SIG-M5 (cell line): ENCODE measurements at places on chromosomes 1 and 21.

GRCh38 chr1:59502009-59502691 lies 205.3 kb downstream of the FGGY start:
- DNase-seq: no peak

GRCh38 chr1:224769452-224770335 lies 153.6 kb downstream of the CNIH3 start:
- no peak for DNase-seq

- no peak for DNase-seq
Measured at GRCh38 chr1:26221094-26221493, 12.9 kb upstream of the CEP85 start.

- DNase-seq: no peak
Measured at GRCh38 chr1:112906150-112906698, 49.8 kb downstream of the SLC16A1 start.

DNA sequence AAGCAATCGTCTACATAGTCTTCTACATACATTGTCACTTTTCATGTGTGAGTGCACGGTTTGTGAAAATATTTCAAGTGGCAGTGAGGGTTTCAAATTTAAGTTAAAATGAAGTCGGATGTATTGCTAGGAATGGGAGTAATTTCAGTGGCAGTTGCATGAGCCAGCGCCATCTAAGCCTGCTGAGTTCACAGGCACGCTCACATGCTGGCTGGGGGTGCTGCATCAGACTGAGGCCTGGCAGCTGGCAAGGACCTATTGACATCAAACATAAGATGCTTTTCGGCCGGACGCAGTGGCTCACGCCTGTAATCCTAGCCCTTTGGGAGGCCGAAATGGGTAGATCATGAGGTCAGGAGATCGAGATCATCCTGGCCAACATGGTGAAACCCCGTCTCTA lies 80.7 kb downstream of the UBE4B start:
- no peak for DNase-seq

DNA sequence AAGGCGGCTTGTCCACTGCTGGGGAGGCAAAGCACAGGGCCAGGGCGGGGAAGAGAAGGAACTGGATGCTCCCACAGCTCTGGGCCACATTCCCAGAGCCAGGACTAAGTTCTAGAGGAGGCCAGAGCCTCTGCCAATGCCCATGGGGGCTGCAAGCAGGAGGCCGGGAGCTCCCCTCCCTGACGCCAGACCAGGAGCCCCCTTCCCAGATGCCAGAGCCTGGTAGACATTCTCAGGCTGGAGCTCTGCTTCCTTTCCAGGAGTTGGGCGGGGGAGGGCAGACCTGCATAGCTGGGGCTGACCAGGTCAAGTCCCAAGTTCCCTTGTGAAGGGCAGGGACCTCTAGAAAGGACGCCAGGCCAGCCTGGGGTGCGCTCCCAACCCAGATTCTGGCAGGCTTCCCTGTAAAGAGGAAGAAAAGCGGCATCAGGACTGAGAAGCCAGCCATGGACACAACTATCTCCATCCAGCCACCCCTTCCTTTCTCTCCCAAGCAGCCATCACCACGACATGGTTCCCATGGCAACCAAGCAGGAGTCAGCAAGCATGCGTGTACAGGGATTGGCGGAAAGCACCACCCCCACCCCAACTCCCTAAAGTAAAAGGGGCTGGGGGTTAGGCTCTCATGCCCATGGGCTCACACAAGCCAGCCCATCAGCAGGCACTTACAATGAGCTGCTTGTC lies 13.4 kb downstream of the KIF21B start:
- no peak for DNase-seq

- no peak for DNase-seq
Measured at GRCh38 chr1:45014321-45015028, 2.4 kb downstream of the UROD start.

DNA sequence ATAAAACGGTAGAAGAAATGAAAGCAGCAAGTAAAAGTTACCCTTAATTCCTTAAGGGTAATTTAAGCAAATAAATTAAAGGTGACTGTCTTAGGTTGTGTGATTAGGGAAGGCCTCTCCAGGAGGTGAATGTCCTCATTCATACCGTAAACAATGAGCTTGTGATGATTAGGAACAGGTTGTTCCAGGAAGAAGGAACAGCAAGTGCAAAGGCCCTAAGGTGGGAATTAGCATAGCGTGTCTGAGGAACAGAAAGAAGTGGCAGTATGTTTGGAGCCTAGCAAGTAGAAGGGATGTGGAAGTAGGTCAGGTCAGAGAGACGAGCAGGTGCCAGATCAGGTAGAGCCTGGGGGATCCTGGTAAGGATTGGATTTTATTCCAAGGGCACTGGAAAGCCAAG lies 5.6 kb downstream of the AK4 start:
- no peak for DNase-seq

DNA sequence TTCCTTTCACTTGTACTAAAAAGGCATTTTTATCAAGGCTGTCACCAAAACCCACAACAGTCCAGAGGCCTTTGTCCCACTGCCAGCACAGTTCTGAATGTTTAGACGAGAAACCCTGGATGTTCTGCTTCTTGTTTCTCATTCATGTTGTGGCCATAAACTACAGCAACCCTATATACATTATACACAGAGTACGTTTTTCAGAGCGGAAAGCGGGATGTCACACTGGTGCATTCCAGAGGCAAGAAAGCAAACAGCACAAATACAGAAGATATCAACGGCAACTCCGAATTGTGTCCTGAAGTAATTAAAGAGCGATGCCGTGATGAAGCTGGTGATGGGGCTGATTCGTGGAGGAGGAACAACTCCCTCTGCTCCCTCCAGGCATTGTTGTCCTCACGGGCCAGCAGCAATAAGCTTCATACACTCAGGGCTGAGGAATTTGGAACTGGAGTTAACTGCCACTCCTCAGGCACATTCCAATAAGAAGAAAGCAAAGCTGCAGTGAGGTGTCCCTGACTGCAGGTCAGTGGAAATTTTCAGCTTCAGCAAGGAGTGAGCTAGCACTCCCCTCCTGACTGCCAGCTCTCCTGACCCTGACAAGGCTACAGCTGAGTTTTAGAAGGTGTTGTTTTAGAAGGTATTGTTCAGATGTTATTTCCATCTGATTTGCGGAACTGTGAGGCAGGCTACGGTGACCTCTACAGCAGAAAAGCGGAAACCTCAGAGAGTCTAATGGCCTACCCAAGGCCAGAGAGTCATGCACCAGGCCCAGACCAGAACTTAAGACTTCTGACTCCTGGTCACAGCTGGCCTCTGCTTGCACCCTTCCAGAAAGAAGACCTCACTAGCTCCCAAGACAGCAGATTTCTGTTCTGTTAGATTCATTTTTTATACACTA lies 149.0 kb downstream of the TGFBR3 start:
- DNase-seq: no peak

GRCh38 chr1:3564921-3565831 lies 46.1 kb downstream of the MEGF6 start:
- DNase-seq: no peak

DNA sequence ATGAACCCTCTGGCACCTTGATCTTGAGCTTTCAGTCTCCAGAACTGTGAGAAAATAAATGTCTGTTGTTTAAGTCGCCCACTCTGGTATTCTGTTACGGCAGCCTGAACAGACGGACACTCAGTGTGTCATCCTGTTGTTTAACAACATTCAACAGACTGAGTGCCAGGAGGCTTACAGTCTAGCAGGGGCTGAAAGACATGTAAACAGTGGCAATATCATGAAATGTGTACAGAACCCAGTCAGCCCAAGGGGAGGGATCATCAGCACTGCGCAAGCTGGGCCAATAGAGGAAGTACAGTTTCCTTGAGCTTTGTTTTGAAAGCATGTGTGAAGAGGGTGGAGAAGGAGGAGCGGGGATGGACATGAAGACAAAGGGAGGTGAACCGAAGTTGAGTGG lies 13.6 kb downstream of the DIP2A start:
- DNase-seq: peak; percentile 20

- no peak for DNase-seq
Measured at GRCh38 chr21:31018232-31018631, 20.0 kb downstream of the KRTAP19-8 start.

DNA sequence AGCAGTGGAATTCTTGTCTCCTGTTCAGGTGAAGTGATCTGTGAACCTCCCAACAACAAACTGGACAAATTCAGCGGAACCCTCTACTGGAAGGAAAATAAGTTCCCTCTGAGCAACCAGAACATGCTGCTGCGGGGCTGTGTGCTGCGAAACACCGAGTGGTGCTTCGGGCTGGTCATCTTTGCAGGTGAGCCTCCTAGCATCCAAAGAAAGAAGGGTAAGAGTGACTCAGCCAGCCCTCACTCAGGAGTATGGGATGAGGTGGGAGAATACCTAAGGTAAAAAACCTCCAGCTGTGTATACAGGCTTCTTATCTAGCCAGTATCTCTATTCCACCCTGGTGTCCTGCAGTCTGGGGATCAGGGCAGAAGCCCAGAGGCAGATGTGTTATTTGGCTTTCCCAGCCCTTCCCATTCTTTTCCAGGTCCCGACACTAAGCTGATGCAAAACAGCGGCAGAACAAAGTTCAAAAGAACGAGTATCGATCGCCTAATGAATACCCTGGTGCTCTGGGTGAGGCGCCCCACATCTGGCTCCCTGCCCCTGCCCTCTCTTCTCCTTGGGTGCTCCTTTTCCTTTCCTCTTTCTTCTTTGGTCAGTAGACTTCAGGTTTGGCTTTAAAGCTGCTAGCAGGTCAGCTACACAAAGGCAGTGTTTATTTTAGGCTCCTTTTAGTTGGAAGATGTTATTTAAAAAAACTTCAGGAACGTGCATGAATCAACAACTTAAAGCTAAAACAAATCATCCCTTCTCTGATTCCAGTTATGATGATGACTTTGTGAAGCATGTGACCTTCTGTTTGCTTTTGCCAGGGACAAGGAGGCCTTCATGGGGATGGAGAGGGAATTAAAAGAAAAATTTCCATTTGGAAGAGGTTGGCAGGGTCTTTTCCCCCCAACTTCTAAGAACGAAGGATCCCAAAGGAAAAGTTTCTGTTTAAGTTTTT lies 9.0 kb downstream of the ATP8B2 start:
- DNase-seq: no peak

DNA sequence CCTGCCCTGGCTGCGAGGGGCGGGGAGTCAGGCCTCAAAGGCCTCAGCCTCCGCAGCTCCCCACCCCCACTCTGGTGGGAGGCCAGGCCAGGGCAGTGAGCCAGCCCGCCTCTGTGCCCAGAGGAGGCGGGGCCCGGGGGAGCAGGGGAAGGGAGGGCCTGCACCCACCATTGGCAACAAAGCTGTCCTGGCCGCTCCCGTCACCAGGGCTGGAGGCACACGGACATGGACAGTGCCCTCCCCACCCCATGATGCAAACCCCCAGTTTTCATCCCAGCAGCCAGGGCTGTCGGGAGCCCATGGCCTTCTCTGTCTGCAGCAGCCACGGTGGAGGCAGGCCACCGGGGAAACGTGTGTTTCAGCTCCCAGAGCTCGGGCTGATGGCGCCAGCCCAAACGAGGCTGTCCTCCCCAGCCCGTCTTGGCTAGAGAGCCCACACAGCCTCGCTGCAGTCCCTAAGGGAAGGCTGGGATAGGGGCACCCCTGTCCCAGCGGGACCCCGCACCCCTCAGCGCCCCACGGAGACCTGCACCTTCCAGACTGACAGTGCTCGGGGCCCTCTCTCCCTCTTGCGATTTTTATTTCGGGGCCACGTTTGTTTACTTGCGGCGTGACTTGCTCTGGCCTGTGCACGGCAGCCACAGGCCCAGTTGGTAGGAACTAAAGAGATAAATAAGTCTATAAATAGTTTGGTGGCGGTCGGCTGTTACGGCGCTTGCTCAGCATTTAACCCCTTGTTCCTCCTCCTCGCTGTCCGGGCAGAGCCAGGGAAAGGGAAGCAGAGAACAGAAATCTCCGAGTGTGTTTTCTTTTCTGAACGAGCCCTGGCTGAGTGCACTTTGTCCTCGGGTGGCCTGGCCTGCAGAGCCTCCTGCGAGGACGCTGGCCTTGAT lies 101.8 kb downstream of the PRDM16 start:
- no peak for DNase-seq

DNA sequence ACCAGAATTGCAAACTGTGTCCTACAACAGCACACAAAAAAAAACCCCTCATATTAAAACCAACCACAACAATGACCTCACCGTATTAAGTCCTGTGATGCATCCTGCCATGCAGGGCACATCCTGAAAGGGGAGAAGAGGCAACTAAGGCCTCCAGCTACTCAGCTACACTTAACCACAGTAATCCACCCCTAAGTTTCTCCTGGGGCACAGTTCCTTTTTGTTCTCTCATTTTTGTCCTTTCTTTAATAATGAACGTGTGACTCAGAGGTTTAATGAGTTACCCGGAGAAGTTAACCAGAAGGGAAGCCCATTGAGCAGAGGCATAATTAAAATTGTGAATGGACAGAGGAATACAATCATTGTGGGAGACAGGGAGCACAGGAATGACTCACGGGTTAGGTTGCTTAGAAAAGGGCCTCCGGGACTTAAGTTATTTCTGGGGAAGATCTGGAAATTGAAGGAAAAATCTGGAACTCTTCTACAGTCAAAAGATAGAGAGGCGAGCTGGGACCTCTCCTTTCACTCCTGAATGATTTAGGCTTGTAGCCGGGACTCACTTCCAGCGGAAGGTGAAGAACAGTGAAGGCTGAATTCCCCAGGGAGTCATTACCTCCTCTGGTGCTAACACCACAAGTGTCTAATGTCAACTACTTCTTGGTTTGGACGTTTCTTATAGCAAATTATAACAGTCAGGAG lies 36.9 kb upstream of the HIVEP3 start:
- no peak for DNase-seq

GRCh38 chr1:223524930-223525451 lies 131.8 kb downstream of the CCDC185 start:
- no peak for DNase-seq

DNA sequence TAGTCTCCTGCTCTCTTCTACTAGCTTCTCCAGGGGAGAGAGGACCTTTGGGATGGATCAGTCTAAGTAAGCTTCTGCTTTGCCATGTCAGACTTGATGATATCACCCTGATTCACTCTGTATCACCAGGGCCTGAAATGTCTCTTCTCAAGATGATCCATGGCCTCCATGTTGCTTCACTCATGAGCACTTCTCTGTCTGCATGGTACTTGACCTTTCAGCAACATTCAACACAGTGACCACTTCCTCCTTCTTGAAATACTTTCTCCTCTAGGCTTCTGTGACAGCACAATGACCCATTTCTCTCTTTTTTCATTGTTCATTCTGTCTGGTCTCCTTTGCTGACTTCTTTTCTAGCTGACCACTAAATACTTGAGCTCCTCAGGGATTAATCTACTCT lies 35.3 kb upstream of the NGF start:
- no peak for DNase-seq

GRCh38 chr1:33897092-33897725 lies 33.3 kb downstream of the HMGB4 start:
- no peak for DNase-seq

DNA sequence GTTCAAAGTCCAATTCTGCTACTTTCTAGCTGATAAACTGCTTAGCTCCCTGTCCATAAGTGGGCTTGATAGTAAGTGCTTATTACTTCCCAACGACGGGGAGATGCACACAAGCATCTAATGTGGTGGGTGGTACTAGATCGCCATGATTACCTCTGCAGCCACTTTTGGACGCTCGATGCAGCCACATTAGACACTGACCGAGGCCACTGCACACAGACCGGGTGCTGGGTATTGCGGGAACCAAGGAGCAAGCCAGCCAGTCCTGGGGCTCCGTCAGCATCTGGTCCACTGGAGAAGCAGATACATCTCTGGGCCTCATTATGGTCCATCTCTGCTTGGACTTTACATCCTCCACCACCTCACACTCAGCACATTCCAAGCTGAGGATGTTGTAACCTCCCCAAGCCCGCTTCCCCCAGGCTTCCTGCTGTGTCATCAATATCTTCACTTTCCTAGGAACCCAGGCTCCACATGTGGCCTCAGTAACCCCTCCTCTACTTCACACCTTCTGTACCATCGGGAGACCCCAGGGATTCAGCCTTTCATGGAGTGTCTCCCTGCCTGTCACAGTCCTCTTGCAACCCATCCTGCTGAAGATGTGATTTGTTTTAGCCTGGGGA lies 48.2 kb downstream of the RHOU start:
- no peak for DNase-seq

- DNase-seq: no peak
Measured at GRCh38 chr1:118075116-118075515, 109.9 kb downstream of the SPAG17 start.
